ENCODE measurements at places on chromosomes 12 and 14.

- DNase-seq = no peak
Measured at GRCh38 chr12:130645751-130646150, 70.3 kb downstream of the RIMBP2 start.

GRCh38 chr12:123971449-123971769 is 1.2 kb downstream of the CCDC92 start:
- no peak for DNase-seq

GRCh38 chr12:2016862-2017545 is 12.7 kb upstream of the DCP1B start:
- DNase-seq = no peak

DNA sequence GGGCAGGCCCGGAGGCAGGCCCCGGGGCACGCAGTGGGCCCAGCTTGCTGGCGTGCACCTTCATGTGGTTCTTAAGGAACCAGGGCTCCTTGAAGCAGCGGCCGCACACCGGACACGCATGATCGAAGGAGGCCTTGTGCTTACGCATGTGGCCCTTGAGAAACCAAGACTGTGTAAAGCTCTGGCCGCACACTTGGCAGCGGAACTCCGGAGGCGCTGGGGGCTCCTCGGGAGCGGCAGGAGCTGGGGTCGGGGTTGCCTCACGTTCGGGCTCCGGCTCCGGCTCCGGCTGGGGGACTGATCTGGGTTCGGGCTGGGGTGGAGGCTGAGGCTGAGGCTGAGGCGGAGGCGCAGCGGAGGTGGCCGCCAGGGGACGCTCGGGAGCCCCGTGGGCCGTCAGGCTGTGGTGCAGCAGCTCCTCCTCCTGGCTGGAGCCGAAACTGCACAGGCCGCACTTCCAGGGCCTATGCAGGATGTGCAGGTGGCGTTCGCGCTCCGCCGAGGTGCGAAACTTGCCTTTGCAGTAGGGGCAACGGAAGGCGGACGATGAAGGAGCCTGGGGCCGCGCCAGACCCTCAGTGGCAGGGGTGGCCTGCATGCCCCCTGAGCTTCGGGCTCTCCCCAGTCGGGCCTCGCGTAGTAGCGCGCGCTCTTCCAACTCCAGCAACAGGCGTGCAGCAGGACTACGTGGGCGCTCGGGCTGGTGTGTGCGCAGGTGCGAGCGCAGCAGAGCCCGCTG is 6.0 kb downstream of the ZNF219 start:
- peak; percentile 87 for DNase-seq

DNA sequence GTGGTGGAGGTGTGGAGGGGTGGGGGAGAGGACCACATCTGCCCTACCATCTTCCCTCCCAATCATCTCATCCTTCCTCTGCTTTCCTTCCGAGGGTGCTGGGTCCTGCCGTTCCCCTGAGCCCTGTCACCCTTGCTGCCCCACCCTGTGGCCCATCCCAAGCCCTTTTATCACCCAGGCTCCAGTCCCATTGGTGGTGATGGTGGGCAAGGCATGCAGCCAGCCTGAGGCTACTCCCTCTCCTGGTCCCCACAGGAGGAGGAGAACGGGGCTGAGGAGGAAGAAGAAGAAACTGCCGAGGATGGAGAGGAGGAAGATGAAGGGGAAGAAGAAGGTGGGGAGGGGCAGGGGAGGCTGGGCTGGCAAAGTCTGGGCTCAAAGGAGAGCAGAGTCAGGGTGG is 2.7 kb upstream of the LAG3 start:
- DNase-seq = no peak

DNA sequence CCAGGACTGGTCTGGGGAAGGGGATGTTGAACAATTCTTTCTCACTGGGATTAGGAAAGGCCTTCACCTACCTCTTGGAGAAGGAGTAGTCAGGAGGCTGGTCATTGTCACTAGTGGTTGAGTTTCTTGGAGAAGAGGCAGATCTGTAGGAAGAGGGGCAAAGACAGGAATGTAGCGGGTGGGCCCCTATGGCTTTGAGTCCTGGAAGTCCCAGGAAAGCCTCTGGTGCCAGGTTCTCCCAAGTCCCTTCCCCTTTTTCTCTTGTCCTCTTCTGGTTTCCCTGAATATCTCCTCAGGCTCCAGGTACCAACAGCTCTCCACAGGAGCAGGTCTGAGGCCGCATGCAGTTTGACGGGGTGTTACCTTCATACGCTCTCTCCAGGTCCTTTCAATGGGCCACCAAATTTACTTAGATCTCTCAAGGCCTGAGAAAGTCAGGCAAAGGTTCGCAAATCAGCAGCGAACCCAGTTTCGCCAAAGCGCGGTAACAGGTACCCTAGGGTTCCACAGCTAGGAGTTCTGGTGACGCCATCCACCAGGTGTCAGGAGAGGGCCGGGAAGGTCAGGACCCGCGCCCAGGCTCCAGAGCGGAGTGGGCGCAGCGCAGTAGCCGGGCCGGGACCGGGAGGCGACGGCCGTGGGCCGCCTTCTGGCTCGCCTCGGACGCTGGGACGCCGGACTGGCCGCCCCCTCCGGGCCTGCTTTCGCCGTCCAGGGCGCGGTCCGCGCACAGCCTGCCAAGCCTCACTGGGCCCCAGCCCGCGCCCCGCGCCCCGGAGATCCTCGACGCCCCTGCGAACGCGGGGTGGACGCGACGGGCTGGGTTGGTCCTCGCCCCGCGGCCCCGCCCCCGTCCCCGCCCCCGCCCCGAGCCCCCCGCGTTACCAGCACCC is 795 bp downstream of the SMAGP start:
- peak; percentile 35 for DNase-seq

GRCh38 chr12:108827941-108828340 is 29.4 kb downstream of the SSH1 start:
- DNase-seq = no peak

DNA sequence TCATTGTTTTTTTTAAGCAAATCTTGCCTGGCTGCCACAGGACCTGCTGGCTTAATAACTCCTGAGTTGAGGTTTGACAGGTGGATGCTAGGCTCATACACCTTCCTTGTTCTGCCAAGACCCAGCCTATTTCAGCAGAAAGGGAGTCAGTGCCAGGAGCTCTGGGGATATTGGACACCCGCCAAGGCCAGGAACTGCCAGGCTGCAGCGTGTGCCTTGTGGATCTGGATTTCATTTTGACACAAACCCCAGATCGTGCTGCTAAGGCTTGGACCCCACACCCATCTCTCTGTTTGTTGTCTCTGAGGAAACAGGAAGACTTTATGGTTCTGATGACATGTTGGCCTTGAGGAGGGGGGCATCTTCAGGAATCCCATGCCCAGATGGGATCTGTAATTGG is 44.4 kb upstream of the PRIMA1 start:
- DNase-seq = no peak

- no peak for DNase-seq
Measured at GRCh38 chr12:46154221-46154985, 114.4 kb downstream of the SLC38A1 start.
